ENCODE measurements at places on chromosomes 16 and 17. TPM values are rescaled to one million over a fixed set of nuclear protein-coding genes. Genes with fewer than 3 reads are reported as not detected.
A peak's percentile ranks its signal among the peaks of the same experiment; 100 is the strongest.

FBXL16 gene
- total RNA-seq, result 6.1 TPM

- DNase-seq, result no peak
Measured at GRCh38 chr17:67487506-67487905, 110.4 kb downstream of the PITPNC1 start.

NLRC5 gene
- 9.5 TPM for total RNA-seq

GRCh38 chr16:68993456-68993855 lies 112.0 kb upstream of the HAS3 start:
- no peak for DNase-seq

- DNase-seq, result no peak
Measured at GRCh38 chr16:50679676-50680555, 1.2 kb downstream of the SNX20 start.

DNA sequence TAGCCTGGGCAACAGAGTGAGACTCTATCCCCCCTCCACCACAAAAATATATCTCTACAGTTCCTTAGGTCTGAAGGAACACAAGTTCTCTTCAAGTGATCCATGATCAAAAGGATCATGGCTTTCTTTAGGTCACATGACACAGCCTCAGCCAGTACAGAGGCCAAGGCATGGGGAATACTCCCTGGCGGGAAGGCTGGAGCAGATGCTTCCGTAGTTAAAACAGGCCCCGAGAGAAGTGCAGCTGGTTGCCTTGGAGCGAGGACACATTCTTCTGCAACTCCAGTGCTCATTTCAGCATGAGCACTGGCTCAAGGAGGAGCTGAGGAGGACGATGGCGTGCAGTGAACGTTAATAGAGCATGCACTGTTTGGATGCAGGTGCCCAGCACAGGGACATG lies 13.5 kb downstream of the CDIP1 start:
- no peak for DNase-seq

TIGD7 gene
- 4.4 TPM for total RNA-seq

- DNase-seq, result no peak
Measured at GRCh38 chr16:75011634-75012307, 12.9 kb downstream of the ZNRF1 start.

CMIP gene
- total RNA-seq, result 95.1 TPM

DNA sequence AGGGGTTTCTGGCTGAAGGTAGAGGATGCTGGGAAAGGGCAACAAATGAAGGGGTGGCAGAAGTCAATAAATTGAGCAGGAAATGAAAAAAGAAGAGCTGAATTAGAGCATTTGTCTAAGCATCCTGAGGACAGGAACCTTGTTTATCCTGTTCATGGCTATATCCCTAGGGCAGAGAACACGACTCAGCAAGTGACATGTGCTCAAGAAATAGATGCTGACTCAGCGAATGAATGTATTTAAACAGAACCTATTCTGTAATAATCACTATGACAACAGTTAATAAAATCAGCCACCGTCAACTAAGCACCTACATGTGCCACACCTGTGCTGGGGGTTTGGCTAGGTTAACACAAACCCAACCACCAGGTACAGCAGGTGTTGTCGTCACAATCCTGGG lies 80.3 kb downstream of the CDK5R1 start:
- no peak for DNase-seq

C1QTNF1 gene
- total RNA-seq, result 16.3 TPM

- peak; percentile 57 for DNase-seq
Measured at GRCh38 chr17:57597531-57598453, 147.3 kb downstream of the CCDC182 start.

DNA sequence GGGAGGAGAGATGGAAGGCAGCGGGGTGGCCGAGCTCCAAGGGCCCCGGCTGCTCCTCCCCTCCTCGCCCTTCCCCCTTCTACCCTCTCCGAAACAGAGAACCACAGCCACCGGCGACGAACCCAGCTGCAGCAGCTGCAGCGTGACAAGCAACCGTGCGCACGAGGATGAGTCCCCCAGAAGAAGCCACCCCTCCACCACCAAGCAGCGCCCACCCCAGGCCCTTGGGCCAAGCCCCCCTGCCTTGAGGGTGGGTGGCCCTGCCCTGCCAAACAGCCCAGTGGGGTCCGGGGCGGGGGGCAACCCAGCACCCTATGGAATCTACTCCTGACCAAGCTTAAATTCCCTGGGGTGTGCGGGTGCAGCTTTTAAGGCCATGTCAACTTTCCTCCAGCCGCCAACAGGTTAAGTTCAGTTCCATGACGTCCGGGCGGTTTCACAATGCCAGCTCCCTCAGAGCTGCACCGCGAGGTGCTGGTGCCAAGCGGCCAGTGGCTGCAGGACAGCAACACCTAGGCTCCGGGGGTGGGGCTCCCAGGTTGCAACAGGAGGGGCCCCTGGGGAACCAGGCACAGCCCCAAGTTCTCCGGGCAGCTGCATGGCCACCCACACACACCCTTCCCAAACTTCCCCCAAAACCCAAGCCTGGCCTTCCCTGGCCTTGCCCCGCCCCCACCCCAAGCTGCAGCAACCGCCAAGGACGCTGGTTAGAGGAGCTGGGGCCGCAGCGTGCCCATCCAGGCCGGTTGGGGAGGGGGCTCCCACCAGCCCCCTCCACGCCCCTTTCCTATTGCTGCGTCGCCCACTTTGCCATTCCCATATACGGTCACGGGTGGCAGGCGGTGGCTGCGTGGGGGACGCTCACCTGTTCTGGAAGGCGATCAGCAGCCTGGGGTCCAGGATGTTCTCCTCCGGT lies 2.0 kb downstream of the CBX4 start:
- DNase-seq, result peak; percentile 90

DNA sequence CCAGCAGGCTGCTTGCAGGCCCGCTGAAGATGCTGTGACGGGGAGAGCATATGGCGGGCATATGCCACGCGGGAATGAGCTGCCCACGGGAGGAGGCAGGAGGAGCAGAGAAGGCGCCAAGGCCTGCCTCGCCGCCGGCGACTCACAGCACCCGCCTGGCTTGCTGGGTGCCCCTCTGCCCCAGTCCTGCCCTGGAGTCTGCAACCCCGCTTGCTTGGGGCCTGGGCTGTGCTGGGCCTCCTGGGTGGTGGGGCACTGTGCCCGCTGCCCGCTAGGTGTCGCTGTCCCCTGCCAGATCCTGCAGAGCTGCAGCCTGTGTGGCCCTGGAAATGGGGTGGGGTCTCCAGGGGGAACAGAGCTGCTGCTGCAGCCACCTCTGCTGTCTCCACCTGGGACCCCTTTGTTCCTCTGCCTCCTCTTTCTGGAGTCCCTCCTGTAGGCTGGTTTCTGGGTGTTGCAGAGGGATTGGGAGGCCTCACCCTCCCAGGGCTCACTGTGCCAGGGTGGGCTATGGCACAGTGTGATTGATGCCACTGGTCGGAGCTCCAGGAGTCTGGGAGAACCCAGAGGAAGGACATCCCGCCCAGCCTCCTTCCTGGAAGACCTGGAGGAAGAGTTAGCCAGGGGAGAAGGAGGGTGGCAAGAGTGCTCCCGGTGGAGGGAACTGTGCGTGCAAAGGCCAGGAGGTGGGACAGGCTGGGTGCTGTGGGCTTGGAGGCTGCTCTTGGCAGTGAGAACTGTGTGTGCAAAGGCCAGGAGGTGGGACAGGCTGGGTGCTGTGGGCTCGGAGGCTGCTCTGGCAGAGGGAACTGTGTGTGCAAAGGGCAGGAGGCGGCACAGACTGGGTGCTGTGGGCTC lies 141.0 kb upstream of the CIBAR2 start:
- peak; percentile 32 for DNase-seq

DNA sequence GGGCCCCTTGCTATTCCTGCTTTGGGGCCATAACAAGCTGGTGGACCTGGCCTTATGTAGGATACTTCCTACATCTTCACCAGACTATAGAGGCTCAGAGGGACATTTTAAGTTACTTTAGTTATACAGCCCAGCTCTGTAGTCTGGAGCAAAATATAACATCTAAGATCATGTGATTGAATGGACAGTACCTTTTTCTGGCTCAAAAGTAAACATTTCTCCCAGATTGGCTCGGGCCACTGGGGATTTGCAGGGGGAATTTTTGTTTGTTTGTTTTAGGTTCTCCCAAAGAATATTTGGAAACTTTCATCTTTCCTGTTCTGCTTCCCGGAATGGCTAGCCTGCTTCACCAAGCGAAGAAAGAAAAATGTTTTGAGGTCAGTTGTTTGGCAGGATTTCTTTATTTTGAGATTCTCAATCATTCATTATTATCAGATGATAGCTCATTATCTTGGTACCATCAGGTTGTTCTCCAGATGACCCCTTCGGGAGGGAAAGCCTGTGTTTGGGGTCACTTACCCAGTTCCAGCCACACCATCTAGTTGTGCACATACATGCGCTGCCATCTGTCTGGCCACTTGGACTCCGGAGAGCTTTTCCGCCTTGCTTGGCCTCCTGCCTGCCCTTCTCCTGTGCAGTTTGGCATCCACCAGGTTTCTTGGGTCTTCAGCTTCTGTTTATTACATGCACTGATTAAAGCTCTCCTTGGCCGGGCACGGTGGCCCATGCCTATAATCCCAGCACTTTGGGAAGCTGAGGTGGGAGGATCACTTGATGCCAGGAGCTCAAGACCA lies 17.2 kb downstream of the IQCK start:
- DNase-seq, result no peak

ADAD2 gene
- 47.7 TPM for total RNA-seq

DNA sequence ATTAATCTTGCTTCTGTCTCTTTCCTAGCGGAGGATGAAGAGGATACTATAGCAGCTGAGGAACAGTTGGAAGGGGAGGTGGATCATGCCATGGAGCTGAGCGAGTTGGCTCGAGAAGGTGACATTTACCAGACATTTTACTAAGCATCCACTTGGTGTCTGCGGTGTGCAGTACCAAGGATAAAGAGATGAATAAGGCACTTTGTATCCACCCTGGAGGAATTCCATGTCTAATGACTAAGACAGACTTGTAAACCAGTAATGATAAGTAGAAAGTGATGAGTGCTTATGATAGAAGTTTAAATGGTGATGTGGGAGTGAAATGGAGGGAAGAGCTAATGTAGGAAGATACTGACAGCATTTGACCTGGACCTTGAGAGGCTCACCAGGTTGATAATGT lies 12.0 kb downstream of the SRCAP start:
- no peak for DNase-seq

SALL1 gene
- total RNA-seq, result 0.14 TPM

DNA sequence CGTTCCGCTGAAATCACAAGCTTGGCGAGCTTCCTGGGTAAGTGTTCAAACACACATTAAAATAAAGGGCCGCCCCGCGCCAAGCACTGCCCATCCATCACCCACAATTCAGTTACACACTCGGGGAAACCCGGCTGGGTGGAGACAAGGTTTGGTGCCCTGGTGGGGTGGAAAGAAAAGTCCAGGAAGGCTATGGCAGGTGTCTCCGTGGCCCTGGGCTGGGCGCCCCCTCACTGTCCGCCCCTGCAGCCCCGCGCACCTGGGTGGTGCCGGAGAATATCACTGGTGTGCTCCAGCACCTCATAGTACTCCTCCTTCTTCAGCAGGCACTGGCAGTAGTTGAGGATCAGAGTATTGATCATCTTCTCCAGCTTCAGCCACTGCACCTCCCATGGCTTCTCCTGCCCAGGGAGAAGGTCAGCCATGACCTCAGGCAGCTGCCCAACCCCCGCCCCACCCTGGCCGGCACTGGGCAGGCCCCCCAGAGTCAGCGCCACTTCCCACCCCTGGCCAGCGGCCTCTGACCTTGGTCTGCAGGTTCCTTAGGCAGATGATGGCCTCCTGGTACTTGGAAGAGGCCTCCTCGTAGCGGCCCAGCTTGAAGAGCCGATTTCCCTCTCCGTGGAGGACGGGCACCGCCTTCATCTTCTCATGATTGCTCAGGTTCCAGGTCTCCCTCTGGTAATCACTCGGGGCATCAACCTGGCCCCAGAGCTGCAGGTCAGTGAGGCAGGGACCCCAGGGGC lies 8.4 kb downstream of the AIPL1 start:
- DNase-seq, result no peak

DNA sequence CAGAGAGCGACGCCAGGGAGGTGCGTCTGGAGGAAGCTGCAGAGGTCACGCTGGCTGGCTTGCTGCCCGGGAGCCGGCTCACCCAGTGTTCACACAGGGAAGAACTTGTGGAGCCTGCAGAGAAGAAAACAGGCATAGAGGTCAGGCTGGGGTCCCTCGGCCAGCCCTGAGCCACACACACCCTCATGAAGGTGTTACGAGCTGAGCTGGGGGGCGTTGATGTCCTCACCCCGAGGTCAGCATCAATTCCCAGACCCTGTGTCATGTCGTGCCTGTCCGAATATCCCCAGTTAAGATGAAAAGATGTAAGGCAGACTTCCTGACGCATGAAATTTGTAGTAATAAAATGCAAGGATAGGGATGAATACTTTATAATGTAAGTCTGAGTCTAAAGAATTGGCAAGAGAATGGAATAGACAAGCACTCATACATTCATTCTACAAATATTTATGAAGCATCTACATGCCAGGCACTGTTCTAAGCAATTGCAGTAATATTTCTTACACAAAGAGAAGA lies 77.1 kb downstream of the USP31 start:
- DNase-seq, result peak; percentile 72

GRCh38 chr16:66650707-66651473 lies 45.7 kb downstream of the CMTM4 start:
- DNase-seq, result peak; percentile 76

- DNase-seq, result no peak
Measured at GRCh38 chr16:1152123-1152638, 725 bp upstream of the CACNA1H start.

TBC1D3K gene
- not detected for total RNA-seq

GRCh38 chr17:3034578-3034920 lies 28.9 kb downstream of the OR1D5 start:
- DNase-seq, result no peak

GRCh38 chr16:11252482-11252931 lies 3.5 kb downstream of the SOCS1 start:
- no peak for DNase-seq

DNA sequence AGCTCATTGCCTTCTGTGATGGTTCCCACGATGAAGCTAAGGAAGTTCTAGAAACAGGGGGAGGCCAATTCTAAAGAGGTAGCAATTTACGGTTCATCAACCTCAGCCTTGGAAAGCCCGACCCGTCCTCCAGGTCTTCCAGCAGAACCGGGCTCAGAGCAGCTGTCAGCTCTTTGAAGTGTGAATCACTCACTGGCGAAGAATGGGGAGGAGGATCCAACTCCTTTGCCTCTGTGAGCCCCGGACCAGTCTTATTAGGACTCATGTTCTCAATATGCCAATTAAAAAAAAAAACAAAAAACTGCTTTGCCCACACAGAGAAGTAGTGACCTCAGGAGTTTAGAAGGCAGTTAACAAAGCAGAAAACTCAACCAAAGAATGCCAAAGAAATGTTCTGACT lies 31.4 kb downstream of the STX8 start:
- DNase-seq, result no peak

CDH1 gene
- 75.7 TPM for total RNA-seq

- no peak for DNase-seq
Measured at GRCh38 chr16:12672986-12673385, 130.7 kb downstream of the CPPED1 start.

GRCh38 chr16:9134306-9134705 lies 42.9 kb downstream of the HAPSTR1 start:
- DNase-seq, result no peak

OR2C1 gene
- 1.1 TPM for total RNA-seq

Data from prostate gland (tissue), 2 donors.